Testis (tissue), 5 donors: ENCODE measurements at places on chromosomes 7 and 10. TPM values are rescaled to one million over a fixed set of nuclear protein-coding genes. Genes with fewer than 3 reads are reported as not detected.

GRCh38 chr10:93277360-93277759, 203.7 kb downstream of the CYP26A1 start:
- H3K27me3 ChIP-seq: no peaks in the 10 kb centered on the region
- no peak overlapping the region for H3K4me3 ChIP-seq
- no peaks in the 10 kb centered on the region for H3K36me3 ChIP-seq
- no peaks in the 10 kb centered on the region for H3K4me1 ChIP-seq

DNA sequence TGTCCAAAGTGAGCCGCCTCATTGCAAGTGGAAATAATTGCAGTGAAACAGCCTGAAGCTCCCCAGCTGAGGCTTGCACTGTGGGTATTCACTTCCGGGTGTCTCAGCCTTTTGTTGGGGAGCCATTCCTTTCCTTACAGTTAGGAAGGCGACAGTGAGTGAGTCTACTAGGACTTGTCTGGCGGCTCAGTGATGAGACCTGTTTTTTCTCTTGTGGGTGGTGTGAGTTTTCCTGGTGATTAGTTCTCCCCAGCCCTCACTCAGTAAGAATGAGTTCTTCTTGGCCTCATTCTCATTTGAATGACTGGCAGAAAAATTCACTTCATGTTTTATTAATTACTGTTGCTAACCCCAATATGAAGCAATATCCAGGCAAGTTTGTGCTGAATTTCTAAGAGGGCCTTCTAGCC, 2.6 kb downstream of the PGAM1 start:
- H3K27ac ChIP-seq: no peak overlapping the region
- no peak for DNase-seq
- no peaks in the 10 kb centered on the region for H3K27me3 ChIP-seq
- H3K36me3 ChIP-seq: no peaks in the 10 kb centered on the region
- H3K4me3 ChIP-seq: no peak overlapping the region

- no peaks in the 10 kb centered on the region for H3K27me3 ChIP-seq
- no peaks in the 10 kb centered on the region for H3K36me3 ChIP-seq
- H3K27ac ChIP-seq: no peak overlapping the region
- no peak overlapping the region for H3K4me3 ChIP-seq
These were observed 141.6 kb downstream of the CAMK1D start for GRCh38 chr10:12490963-12491362.

DNA sequence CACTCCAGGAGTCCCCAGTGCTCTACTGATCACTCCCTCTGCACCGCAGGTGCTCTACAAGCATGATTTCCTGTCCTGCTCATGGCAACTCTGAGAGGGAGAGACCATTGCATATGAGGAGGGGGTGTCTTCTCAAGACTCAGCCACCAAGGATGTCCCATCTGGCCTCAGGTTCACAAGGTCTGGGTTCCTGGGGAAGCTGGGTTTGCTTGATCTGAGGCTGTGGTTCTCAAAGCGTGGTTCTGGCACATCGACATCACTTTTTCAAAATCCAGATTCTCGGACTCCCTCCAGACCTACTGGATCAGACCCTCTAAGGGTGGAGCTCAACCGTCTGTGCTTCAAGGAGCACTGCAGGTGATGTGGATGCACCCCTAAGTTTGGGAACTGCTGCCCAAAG, 247.5 kb downstream of the PLXNA4 start:
- H3K4me1 ChIP-seq: no peaks in the 10 kb centered on the region
- no peak overlapping the region for H3K4me3 ChIP-seq
- H3K27me3 ChIP-seq: no peaks in the 10 kb centered on the region
- H3K27ac ChIP-seq: no peak overlapping the region

DNA sequence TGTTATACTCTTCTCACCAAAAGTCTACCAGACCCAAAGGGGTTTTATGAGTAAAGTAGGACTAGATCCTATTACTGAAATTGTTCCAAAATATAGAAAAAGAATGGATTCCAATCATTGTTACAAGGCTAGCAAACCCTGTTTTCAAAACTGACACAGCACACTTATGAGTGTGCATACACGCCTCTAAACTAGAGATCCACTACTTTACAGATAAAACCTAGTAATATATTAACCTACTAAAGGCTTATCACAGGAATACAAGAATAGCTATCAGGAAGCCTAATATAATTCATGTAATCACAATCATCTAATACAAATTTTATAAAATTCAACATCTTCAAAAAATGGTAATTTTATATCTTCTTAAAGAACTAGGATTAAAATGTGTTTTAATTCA, 52.2 kb downstream of the ERCC6 start:
- H3K36me3 ChIP-seq: no peaks in the 10 kb centered on the region
- H3K4me3 ChIP-seq: no peak overlapping the region
- H3K27me3 ChIP-seq: no peaks in the 10 kb centered on the region
- DNase-seq: no peak
- H3K27ac ChIP-seq: no peak overlapping the region
- H3K4me1 ChIP-seq: no peaks in the 10 kb centered on the region

- H3K4me3 ChIP-seq: no peak overlapping the region
- no peaks in the 10 kb centered on the region for H3K36me3 ChIP-seq
- DNase-seq: no peak
- H3K27ac ChIP-seq: no peak overlapping the region
- H3K27me3 ChIP-seq: no peaks in the 10 kb centered on the region
These were observed 39.9 kb upstream of the MKI67 start for GRCh38 chr10:128166151-128166550.

DNA sequence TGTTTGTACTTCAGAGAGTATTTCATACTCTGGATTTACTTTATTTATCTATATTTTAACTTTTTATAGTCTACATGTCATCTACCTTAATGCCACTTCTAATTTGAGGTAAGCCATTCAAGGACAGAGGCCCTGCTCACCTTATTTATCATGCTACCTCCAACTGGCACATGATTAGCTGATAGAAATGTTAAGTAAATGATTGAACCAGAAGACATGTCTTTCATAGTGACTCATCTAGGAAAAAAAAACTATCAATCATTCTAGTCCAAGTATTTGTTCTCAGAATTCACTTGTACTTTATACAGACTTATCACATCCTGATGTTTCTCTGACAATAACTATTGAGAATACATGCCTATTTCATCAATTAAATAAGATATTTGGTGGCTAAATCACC, 856.3 kb downstream of the XPNPEP1 start:
- no peaks in the 10 kb centered on the region for H3K36me3 ChIP-seq
- no peak overlapping the region for H3K4me3 ChIP-seq
- H3K27ac ChIP-seq: no peak overlapping the region
- H3K27me3 ChIP-seq: no peaks in the 10 kb centered on the region

- peaks cover 4% of the 10 kb centered on the region for H3K4me1 ChIP-seq
- no peak for DNase-seq
- no peak overlapping the region for H3K4me3 ChIP-seq
- H3K27me3 ChIP-seq: no peaks in the 10 kb centered on the region
- H3K27ac ChIP-seq: no peak overlapping the region
- no peaks in the 10 kb centered on the region for H3K36me3 ChIP-seq
These were observed 24.8 kb downstream of the OR9A2 start for GRCh38 chr7:143002106-143002505.

GRCh38 chr7:159063046-159063840, 81.4 kb downstream of the VIPR2 start:
- H3K27me3 ChIP-seq: no peaks in the 10 kb centered on the region
- H3K36me3 ChIP-seq: no peaks in the 10 kb centered on the region
- H3K4me1 ChIP-seq: peaks cover 13% of the 10 kb centered on the region
- DNase-seq: no peak
- peak overlapping the region; percentile 18 for H3K4me3 ChIP-seq

- H3K27me3 ChIP-seq: no peaks in the 10 kb centered on the region
- no peak overlapping the region for H3K4me3 ChIP-seq
- H3K4me1 ChIP-seq: no peaks in the 10 kb centered on the region
- no peaks in the 10 kb centered on the region for H3K36me3 ChIP-seq
- no peak overlapping the region for H3K27ac ChIP-seq
These were observed 112.9 kb upstream of the LYZL2 start for GRCh38 chr10:30742471-30742870.

DNA sequence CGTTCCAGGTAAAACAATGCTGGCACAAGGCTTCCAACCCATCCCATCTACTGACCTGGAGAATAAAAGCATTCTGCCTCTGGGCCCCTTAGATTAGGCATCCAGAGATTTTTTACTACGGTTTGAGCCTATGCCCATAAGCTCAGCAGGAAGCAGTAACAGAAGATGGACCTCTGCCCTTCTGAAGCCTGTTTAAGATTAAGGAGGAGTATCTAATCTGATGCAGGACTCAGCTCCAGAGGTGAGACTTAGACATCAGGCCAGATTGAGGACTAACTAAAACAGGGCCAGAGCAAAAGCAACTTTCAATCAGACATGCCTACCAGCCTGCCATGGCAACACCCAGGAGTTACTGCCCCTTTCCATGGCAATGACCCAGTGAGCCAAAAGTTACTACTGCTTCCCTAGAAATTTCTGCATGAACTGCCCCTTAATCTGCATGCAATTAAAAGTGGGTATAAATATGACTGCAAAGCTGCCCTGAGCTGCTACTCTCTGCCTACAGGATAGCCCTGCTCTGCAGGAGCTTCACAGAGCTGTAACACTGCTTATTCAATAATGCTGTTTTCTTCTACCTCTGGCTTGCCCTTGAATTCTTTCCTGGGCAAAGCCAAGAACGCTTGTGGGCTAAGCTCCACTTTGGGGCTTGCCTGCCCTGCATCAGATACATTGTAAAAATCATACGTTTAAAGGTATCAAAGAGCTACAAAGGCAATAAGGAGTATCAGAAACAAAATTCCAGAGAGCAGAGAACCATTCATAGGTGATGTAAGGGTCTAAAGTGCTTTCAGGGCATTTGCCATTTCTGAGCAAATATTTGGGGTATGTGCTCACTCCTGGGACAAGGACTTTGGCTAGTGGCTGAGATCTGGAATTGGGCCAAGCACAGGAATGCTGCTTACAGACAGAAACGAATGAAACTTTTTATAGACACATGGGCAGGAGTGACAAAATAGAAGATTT, 25.0 kb upstream of the CNNM1 start:
- H3K4me1 ChIP-seq: no peaks in the 10 kb centered on the region
- no peaks in the 10 kb centered on the region for H3K36me3 ChIP-seq
- peak; percentile 26 for DNase-seq
- H3K27me3 ChIP-seq: no peaks in the 10 kb centered on the region
- H3K27ac ChIP-seq: no peak overlapping the region

DNA sequence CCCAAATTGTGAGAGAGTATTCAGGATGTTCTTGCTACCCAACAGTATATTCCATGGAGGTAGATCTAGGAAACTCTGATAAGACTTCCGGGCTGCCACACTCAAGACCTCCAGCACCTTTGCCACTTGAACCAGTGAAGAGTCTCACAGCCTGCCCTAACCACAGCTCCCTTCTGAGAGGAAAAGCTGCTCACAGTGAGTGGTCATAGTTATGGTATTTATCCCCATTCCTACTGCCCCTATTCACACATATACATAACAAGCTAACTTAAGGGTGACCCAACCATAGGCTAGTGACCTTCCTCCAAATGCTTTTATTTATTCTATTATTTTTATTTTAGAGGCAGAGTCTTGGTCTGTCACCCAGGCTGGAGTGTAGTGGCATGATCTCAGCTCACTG, 156.3 kb downstream of the PTEN start:
- H3K4me3 ChIP-seq: no peak overlapping the region
- no peak overlapping the region for H3K27ac ChIP-seq
- DNase-seq: no peak
- no peaks in the 10 kb centered on the region for H3K4me1 ChIP-seq
- no peaks in the 10 kb centered on the region for H3K27me3 ChIP-seq

DNA sequence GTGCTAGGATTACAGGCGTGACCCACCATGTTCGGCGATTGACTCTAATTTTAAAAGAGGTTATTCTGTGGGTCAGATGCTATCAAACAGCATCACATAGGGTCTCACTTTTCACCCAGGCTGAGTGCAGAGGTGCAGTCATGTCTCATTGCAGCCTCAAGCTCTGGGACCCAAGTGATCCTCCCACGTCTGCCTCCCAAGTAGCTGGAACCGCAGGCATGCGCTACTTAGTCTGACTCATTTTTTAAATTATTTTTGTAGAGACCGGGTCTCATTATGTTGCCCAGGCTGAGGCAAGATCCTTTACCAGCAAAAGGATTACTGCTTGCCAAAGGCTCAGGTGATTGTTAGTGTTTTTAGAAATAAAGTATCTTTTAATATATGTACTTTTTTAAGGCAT, 42.9 kb upstream of the STOX1 start:
- no peaks in the 10 kb centered on the region for H3K36me3 ChIP-seq
- DNase-seq: no peak
- H3K4me3 ChIP-seq: no peak overlapping the region
- no peaks in the 10 kb centered on the region for H3K27me3 ChIP-seq
- H3K4me1 ChIP-seq: no peaks in the 10 kb centered on the region

DNA sequence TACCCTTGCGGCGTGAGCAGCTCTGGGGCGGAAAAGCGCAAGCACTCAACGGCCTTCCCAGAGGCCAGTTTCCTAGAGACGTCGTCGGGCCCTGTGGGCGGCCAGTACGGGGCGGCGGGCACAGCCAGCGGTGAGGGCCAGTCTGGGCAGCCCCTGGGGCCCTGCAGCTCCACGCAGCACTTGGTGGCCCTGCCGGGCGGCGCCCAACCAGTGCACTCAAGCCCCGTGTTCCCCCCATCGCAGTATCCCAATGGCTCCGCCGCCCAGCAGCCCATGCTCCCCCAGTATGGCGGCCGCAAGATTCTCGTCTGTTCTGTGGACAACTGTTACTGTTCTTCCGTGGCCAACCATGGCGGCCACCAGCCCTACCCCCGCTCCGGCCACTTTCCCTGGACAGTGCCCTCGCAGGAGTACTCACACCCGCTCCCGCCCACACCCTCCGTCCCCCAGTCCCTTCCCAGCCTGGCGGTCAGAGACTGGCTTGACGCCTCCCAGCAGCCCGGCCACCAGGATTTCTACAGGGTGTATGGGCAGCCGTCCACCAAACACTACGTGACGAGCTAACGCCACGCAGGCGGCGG, 12.6 kb downstream of the TRIM8 start:
- H3K4me3 ChIP-seq: peak overlapping the region; percentile 45
- DNase-seq: no peak
- peak overlapping the region; percentile 48 for H3K27ac ChIP-seq
- no peaks in the 10 kb centered on the region for H3K36me3 ChIP-seq
- H3K4me1 ChIP-seq: peaks cover 36% of the 10 kb centered on the region

- H3K36me3 ChIP-seq: no peaks in the 10 kb centered on the region
- H3K27ac ChIP-seq: no peak overlapping the region
- no peaks in the 10 kb centered on the region for H3K4me1 ChIP-seq
- DNase-seq: no peak
- H3K4me3 ChIP-seq: no peak overlapping the region
- no peaks in the 10 kb centered on the region for H3K27me3 ChIP-seq
These were observed 46.4 kb downstream of the MTURN start for GRCh38 chr7:30181211-30181610.

GRCh38 chr10:85864868-85865526, 501.6 kb downstream of the GRID1 start:
- no peaks in the 10 kb centered on the region for H3K4me1 ChIP-seq
- no peak overlapping the region for H3K4me3 ChIP-seq
- no peaks in the 10 kb centered on the region for H3K27me3 ChIP-seq
- DNase-seq: no peak
- H3K36me3 ChIP-seq: no peaks in the 10 kb centered on the region

RTKN2 gene
- 6.3 TPM for total RNA-seq

SPDYE6 gene
- total RNA-seq: 2.3 TPM

ACHE gene
- 10.5 TPM for total RNA-seq

SSC4D gene
- 1.8 TPM for total RNA-seq
